Caki2 (cell line): ENCODE measurements at places on chromosomes 3 and 15.
A peak's percentile ranks its signal among the peaks of the same experiment; 100 is the strongest.

DNA sequence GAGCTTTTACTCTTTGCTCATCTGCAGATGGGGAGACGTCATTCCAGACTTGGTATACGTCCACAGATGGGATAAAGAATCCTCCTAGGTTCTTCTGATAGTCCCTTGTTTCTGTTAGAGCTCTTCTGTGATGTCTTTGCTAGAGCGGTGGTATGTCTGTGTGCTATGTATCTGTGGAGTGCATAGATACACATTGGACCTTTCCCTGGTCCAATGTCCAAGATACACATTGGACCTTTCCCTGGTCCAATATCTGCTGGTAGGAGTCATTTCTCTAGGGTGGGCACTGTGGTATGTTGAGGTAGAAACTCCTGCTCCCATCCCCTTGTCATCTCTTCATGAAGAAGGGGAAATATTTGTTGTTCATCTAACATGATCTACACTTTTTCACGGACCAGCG lies 47.5 kb upstream of the LPP start:
- no peak for DNase-seq

DNA sequence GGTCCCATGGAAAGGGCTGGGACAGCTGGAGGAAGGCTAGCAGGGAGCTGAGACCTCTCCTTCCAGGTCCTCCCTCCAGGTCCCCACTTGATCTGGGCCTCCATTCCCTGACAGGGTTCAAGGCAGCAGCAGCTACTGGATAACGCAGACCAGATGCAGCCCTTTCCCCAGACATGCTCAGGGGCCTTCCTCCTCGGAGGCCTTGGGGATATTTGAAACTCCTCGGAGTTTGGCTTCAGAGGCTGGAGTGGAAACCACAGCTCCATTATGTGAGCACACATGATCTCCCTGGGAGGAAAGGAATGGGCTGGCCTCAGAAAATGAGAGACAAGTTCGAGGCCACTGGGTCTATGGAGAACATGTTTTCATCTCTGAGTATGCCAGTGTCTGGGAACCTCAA lies 119.3 kb downstream of the SMAD6 start:
- DNase-seq = no peak

DNA sequence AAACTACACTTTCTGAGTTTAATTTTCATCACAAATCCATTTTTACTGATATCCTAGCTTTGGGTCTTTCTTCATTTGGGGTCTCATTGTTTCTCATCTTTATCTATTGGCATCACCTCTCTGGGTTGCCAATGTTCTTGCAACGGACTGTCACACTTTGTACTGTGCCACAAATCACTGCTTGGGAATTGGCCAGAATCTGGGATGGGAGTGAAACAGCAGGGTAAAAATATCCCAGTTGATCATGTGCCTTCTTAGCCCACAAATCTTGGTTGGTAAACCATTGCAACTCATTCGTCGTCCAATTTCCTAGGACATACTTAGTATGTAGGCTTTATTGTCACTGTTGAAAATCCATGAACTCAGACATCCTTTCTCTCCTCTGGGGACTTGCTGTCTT lies 698.5 kb downstream of the OTOL1 start:
- DNase-seq = no peak

GRCh38 chr3:56758539-56758981 lies 43.2 kb downstream of the ARHGEF3 start:
- DNase-seq = peak; percentile 85

DNA sequence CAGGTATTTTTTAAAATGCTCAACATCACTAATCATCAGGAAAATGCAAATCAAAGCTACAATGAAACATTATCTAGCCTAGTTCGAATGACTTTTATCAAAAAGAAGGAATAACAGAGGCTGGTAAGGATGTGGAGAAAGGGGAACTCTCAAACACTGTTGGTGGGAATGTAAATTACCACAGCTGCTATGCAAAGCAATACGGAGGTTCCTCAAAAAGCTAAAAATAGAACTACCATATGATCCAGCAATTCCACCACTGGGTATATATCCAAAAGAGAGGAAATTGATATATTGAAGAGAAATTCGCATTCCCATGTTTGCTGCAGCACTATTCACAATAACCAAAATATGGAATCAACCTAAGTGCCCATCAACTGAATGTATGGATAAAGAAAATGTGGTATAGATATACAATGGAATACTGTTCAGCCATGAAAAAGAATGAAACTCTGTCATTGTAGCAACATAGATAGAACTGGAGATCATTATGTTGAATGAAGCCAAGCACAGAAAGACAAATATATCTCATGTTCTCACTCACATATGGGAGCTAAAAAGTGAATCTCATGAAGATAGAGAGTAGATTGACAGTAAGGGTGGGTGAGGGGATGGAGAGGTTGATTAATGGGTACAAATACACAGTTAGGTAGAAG lies 19.7 kb upstream of the CLN6 start:
- DNase-seq = no peak

GRCh38 chr3:14687360-14687759 lies 12.4 kb downstream of the C3orf20 start:
- no peak for DNase-seq

DNA sequence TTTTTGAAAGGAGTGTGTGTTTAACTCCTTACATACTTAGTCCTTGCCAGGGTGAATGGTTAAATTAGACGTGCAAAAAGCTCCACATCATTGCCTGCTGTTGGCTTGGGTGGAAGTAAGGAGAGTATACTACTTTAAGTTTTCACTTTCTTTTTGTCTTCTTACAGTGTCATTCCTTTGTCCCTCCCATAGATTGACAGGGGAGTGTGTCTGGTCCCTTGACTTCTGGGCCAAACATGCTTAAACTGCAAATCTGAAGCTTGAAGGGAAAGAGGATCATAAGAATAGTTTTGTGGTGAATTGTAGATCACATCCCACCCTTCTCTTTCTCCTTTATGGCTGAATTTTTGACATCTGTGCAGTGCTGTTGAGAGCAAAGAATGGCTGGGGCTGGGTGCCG lies 355.8 kb upstream of the C2CD4B start:
- DNase-seq = no peak

DNA sequence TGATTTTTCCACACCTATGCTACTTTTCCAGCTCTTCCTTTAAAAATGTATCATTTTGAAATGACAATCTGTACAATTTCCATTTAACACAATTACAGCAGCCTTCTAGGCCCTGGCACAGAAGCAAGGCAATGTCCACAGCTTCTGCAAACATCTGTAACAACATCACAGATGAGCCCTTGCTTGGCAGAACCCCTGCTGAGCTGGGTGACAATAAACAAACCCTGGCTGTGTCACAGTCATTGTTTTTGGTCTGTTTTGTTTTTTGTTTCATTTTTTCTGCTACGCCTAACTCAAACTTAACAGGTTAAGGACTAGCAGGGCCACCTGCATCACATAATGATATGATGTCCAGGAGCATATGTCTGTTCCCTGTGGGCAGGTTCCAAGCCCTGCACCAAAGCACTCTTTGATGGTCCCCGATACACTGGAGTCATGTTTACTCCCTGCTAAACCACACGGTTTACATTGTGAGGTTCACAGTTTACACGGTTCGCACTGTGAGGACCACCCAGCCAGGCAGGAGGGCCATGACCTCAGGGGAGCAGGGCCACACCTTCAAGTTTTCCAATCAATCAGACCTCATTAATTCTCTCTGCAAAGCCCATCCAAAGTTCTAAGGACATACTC lies 186.8 kb upstream of the CHRNA7 start:
- DNase-seq = no peak

- DNase-seq = peak; percentile 43
Measured at GRCh38 chr3:69880069-69880640, 119.4 kb upstream of the SAMMSON start.

- peak; percentile 86 for DNase-seq
Measured at GRCh38 chr3:84547971-84548970, 410.5 kb upstream of the CADM2 start.

GRCh38 chr3:59127071-59127470 lies 77.2 kb upstream of the CFAP20DC start:
- peak; percentile 12 for DNase-seq

GRCh38 chr15:93980261-93980911 lies 251.0 kb upstream of the MCTP2 start:
- no peak for DNase-seq

DNA sequence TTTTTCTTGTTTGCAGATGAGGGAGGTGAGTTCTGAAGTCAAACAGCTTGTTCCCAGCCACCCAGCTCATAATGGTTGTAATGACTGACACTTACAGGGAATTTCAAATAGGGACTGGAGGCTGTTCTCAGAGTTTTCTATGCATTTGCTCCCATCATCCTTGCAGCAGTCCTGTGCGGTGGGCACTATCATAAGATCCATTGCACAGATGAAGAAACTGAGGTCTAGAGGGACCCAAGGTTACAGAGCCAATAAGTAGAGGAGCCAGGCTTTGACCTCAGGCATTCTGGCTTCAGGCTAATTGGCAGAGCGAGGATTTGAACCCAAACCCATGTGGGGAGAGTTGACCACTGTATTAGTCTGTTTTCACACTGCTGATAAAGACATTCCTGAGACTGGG lies 32.4 kb downstream of the FAH start:
- DNase-seq = no peak

- no peak for DNase-seq
Measured at GRCh38 chr3:168186293-168186983, 90.7 kb upstream of the GOLIM4 start.

GRCh38 chr3:52487788-52488691 lies 7.1 kb upstream of the STAB1 start:
- no peak for DNase-seq

DNA sequence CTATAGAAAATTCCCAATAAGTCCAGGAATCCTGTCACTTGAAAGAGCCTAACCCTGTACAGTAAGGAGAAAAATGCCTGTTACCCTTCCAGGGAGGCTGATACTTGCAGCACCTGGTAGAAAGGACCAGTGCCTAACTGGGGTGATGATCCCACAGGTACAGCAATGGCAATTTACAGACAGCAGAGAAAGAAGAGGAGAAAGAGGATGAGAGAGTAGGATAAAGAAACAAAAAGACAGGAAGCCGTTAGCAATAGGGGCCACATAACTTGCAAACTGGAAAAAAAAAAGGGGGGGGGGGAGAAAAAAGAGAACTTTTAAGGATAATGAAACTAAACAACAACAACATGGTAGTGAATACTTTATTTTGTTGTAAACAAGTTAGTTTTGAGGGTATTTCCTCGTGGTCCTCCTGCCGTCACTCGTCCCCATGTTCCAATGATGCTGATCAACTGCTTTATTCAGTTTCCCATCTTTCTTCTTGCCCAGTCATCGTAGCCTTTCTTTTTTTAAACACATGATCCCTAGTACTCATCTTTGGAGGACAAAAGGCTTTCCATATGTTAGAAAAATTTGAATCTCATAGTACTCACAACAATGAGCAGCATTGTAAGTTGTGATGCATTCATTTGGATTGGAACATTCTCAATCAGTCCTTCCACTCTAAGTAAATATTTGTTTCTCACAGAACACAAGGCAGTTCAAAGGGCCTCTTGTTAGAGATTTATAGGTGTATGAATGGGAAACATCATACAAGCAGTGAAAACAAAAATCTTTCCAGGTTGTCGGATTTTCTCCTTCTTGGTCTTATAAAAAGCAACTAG lies 8.6 kb downstream of the TM4SF1 start:
- no peak for DNase-seq

DNA sequence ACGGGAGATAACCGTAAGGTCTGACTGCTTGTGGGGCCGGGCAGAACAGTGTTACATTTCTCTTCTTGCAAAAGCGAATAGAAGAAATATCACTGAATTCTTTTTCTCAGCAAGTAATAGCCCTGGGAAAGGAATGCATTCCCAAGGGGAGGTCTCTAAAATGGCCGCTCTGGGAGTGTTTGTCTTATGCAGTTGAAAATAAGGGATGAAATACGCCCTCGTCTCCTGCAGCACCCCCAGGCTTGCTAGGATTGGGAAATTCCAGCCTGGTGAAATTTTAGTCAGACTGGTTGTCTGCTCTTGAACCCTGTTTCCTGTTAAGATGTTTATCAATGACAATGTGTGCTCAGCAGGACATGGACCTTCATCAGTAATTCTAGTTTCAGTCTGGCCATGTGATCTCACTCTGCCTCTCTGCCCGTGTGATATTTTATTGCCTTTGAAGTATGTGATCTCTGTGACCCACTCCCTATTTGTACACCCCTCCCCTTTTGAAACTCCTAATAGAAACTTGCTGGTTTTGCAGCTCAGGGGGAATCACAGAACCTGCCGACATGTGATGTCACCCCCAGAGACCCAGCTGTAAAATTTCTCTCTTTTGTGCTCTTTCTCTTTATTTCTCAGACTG lies 715.6 kb downstream of the ROBO1 start:
- DNase-seq = peak; percentile 9
